ENCODE measurements at places on chromosomes 16 and 17.
A peak's percentile ranks its signal among the peaks of the same experiment; 100 is the strongest.

DNA sequence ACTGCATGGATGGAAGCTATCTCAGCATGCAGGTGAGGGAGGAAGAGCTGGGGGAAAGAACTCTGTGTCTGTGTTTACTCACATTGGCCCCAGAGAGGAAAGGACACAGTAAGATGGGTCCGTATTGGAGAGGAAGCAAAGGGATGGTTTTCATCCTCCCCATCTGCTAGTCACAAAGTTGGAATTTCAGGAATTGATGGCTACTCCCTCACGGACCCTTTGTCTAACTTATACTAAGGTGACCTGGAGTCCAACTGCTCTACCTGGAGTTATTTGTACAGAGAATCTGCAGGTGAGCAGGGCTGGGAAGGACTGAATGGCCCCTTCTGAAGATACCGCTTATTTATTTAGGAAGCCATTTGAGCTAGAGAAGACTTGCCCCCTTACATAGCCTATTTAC, 55.1 kb downstream of the WNT3 start:
- DNase-seq: no peak

- DNase-seq: no peak
Observed at GRCh38 chr17:18320301-18320700, 5.2 kb downstream of the SMCR8 start.

DNA sequence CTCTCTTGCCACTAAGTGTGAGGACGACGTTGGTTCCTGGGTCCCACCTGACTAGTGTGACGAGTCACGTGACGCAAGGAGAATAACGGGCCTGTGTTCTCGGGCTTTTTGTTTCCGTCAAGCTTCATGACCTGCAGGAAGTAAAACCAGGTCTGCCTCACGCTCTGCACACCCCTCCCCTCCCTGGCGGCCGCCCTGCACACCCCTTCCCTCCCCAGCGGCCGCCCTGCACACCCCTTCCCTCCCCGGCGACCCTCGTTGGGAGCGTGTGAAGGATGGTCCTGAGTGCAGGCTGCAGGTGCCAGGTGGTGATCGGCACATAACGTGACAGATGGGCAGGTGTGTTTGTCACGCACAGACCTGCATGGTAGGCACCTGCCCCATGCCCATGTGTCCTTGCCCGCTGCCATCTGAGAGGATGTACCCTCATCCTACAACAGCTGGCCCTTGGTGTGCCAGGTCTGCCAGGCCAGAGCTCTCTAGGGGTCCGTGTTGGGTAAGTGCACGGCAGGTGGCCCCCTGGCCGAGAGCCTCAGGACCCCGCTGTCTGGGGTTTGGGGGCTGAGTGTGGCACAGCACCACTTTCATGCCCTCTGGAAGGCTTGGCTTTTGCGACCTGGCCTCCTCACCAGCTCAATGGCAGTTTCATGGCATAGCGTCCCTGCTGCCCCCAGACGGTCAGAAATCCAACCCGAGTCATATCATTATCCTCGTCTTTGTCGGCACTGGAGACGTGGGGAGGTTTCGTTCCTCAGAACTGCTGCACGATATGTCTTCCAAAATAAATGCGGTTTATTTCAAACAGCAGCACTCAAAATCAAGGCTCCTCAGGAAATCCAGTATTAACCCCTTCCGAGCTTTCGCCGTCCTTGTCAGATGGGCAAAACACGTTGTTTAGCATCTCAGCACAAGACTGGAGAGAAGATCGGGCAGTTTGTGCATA, 191.8 kb upstream of the CHMP6 start:
- DNase-seq: no peak

GRCh38 chr16:71276589-71277334, 12.4 kb downstream of the CMTR2 start:
- no peak for DNase-seq

DNA sequence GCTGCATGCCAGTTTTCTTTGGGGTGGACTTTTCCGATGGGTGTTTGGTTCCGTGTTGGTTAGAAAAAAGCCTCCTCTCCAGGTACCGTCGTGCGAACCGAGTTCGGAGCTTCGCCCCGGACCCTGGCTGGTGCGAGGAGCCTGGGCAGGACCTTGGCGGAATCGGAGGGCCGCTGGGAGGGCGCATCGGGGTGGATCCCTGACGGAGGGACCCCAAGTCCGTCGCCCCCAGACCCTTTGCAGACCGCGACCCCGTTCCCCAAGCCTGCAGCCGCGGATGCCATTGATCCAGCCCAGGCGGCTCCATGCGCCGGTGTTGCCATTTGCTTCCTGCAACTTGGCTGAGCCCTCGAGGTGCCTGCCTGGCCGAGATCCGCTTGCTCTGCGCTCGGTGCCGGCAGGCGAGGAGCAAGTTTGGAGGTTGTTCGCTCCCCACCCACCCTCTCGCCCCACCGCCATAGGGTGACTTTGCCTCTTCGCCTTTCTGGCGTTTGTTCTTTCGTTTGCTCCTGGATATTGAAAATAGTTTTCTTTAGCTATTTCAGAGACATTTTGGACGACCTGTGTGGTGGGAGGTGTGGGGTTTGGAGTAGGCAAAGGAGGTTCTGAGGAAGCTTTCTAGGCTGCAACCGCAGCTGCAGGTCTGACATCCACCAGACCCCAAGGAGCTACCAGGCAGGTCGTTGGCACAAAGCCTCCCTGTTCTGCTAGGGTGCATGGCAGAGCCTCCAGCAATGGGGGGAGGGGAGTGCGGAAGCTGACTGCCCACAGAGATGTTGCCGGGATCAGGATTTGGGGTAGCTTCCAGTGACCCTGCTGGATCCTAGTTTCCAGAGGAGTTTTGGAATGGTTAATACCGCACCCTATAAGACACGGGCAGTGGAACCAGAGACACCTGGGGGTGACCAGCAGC, 58.2 kb downstream of the RAP1GAP2 start:
- peak; percentile 49 for DNase-seq

- DNase-seq: no peak
Observed at GRCh38 chr16:50944436-50944835, 202.6 kb downstream of the CYLD start.

- no peak for DNase-seq
Observed at GRCh38 chr17:14471052-14471451, 170.2 kb downstream of the HS3ST3B1 start.

DNA sequence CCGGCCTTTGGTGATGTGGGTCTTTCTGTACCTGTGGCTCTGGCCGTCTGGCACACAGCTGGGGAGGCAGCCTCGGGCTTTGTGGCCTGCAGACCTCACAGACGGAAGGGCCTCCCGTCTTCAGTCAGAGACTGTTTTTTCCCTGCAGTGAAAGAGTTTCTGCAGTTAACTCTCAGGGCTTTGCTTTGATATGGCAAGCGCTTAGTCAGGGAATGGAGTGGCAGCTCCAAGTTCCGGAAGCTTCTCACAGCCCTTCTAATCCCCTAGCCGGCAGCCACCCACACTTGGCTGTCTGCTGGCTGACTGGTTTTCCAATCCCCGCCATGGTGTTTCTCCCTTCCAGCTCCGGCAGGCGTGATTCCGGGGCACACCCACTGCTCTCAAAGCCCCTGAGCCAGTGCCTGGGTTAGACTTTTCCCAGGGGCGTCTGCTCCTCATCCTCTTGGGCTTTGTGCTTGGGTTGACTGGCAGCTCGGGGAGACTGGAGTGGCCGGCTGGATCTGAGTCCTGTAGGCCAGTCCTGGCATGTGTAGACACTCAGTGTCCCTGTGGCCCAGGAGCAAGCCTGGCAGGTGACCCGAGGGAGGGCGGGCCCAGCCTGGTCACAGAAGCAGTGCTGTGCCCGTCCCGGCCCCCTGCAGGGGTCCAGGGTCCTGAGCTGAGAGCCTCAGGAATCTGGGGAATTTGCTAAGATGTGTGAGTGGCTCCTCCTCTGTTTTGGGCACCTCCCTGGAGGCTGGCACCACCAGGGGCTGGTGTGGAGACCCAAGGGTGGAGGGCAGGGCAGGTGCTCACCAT, 29.9 kb downstream of the BAIAP2 start:
- peak; percentile 85 for DNase-seq

DNA sequence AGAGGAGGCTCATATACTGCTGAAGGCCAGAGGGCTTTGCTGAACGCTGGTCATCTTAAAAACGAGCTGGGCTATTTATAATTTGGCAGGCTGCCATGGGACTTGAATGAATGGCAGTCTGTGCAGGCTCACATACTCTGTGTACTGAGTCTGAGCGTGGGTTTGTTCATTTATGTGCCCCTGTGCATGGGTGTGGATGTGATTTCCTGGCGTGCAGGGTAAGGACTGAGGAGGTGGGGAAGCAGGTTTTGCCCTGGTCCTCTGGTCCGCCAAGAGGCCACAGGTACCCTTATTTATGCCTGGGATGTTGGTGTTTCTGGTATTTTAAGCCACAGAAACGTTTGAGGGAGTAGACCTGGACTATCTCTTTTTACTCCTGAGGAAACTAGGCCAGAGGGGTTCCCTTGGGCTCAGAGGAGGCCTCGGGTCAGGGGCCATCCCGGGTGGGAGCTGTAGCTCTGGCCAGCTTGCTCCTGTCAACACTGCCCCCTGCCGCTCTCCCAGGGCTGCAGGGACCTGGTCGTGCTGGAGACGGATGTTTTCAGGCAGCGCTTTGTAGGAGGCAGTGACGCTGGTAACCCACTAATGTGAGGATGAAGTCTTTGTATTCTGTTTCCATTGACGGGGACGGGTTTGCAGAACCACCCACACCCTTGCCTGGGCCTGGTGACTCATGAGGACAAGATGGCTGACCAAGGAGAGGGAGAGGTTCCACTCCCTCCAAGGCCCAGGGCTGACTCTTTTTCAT, 184.4 kb downstream of the MSI2 start:
- DNase-seq: peak; percentile 95

- DNase-seq: peak; percentile 59
Observed at GRCh38 chr16:19666477-19666876, 51.5 kb downstream of the KNOP1 start.

- DNase-seq: no peak
Observed at GRCh38 chr17:6502871-6503509, 53.4 kb downstream of the PITPNM3 start.

GRCh38 chr16:13324851-13325250, 423.5 kb downstream of the SHISA9 start:
- no peak for DNase-seq

DNA sequence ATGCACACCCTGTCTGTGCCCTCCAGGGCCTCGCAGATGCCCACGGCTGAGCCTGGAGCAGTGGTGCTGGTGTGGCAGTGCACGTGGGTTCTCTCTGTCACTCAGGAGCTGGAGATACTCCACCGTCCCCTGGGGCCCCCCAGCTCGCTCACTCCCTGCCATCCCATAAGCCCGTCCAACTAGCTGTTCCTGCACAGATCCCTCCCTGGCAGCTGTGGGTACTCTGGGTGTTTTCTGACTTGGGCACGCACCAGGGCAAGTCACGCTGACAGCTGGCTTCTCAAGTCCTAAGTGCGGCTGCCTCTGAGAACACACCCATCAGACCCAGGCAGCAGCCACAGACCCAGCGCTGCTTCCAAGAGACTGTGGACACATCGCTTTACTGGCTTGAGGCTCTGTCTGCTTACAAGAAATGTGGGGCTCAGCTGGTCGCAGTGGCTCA, 25.4 kb upstream of the ITGB4 start:
- peak; percentile 48 for DNase-seq

- DNase-seq: peak; percentile 86
Observed at GRCh38 chr16:67562918-67563707, 787 bp downstream of the CTCF start.

GRCh38 chr17:83183145-83183948, 103.9 kb downstream of the METRNL start:
- DNase-seq: no peak

- peak; percentile 85 for DNase-seq
Observed at GRCh38 chr17:6046431-6046830, 23.7 kb upstream of the WSCD1 start.

DNA sequence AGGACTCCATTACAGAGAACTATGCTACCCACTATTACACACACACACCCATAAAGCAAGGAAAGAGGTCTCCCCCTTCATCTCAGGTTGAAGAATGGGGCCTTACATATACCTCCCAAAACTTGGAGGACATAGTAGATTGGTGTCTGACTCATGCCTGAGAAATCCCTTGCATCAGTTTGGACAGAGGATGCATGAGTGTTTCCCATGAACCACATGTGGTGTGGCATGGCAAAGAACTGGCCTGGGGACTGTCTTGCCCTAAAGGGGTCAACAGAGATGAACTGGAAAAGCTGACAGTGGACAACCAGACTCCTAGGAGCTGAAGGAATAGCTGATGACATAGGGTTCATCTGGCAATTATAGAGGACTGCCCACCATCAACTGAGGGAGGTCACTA, 54.0 kb downstream of the DYNLRB2 start:
- DNase-seq: no peak

- no peak for DNase-seq
Observed at GRCh38 chr16:83850947-83851346, 43.2 kb downstream of the HSBP1 start.

- peak; percentile 76 for DNase-seq
Observed at GRCh38 chr16:58026139-58026704, 668 bp downstream of the MMP15 start.

DNA sequence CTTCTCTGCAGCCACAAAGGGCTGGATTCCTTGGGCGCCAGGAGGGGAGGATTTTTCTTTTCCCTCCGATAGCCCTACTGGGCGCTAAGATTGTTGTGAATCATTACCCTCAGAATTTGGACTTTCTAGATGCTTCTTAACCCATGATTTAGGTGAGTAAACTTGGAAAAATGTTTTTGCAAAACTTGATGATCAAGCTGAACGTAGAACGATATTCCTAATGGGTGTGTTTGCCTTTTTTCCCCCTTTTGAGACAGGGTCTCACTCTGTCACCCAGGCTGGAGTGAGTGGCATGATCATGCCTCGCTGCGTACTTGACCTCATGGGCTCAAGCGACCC, 43.8 kb downstream of the PGS1 start:
- no peak for DNase-seq

DNA sequence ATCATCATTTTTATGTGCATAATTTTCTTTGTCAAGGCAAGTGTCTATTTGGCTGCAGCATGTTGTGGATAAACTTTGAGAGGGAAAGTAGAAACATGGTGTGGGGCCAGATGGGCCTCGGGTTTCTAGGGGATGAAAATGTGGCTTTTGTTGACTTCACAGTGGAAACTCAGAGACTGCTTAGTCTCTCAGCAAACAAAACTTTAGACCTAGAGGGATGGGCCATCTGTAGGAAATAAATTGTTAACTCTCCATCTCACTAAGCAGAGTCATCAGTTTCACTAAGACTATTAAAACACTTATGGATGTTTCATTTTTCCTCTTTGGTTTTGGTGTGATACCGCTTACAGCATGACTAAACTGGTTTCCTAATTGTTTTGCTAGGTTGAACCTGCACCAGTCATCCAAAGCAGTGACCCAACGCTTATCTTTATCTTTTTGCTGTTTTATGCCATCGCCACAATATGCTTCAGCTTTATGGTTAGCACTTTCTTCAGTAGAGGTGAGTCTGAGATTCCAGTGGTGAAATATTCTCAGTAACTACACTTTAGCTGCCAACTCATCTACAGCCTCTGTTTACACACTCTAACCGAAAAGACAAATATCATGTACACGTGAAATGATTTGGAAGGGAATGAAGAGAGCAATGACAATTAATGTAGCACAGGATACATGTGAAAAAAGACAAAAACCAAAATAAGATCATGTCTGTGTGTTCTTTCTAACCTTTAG, 60.6 kb upstream of the CRYM start:
- DNase-seq: no peak

- DNase-seq: no peak
Observed at GRCh38 chr17:32396343-32396742, 46.4 kb downstream of the ZNF207 start.
